ENCODE measurements at places on chromosomes 3 and 15. TPM values are rescaled to one million over a fixed set of nuclear protein-coding genes. Genes with fewer than 3 reads are reported as not detected.

The SLC22A14 gene
- 0.32 TPM for polyA plus RNA-seq

The SERPINI2 gene
- not detected for polyA plus RNA-seq

The THBS1 gene
- 36.7 TPM for polyA plus RNA-seq

The KIF15 gene
- 15.8 TPM for polyA plus RNA-seq

The DUOXA2 gene
- not detected for polyA plus RNA-seq

The CAPN7 gene
- polyA plus RNA-seq: 32.7 TPM

The ARHGAP31 gene
- polyA plus RNA-seq: 14.5 TPM

The CAMKV gene
- 0.35 TPM for polyA plus RNA-seq

The TNFSF10 gene
- polyA plus RNA-seq: 10.8 TPM

The SPATA12 gene
- 0.12 TPM for polyA plus RNA-seq

The TUSC2 gene
- polyA plus RNA-seq: 15.9 TPM

The MCTP2 gene
- 0.43 TPM for polyA plus RNA-seq

The CPN2 gene
- polyA plus RNA-seq: 0.09 TPM

The DNAH12 gene
- polyA plus RNA-seq: 0.61 TPM

DNA sequence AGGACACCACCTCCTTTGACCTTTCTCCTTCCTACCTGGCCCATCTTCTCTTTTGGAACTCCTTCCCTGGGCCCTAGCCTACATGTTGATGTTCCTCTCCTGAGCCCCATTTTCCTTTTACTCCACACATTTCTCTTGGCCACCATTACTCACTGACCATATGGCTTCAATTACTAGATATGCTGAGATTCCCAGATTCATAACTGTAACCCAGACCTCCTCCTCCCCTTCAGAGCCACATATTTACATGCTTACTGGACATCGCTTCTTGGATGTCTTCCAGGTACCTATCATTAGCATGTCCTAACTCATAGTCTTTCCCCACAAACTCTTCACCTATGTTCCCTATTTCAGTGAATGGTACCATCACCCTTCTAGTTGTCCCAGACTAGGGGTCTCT is 24.4 kb upstream of the TRIM59 start:
- DNase-seq: peak; percentile 24

DNA sequence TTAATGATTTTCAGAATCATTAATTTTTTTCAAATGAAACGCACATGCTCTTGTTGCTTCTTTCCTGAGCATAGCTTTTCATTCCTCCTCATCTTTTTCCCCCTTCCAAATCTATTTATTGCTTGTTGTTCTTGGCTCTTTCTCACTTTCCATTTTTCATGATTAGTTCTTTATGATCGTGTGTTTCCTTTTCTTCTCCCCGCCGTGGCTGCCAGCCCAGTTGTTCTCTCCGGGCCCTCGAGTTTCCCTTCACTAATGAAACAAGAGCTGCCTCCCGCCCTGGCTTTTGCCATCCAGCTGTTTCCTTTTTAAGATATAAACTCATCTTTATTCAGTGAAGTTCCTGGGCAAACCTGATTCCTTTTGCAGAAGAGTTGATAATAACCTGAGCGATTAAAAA is 170.2 kb upstream of the NR2F2 start:
- DNase-seq: peak; percentile 79

DNA sequence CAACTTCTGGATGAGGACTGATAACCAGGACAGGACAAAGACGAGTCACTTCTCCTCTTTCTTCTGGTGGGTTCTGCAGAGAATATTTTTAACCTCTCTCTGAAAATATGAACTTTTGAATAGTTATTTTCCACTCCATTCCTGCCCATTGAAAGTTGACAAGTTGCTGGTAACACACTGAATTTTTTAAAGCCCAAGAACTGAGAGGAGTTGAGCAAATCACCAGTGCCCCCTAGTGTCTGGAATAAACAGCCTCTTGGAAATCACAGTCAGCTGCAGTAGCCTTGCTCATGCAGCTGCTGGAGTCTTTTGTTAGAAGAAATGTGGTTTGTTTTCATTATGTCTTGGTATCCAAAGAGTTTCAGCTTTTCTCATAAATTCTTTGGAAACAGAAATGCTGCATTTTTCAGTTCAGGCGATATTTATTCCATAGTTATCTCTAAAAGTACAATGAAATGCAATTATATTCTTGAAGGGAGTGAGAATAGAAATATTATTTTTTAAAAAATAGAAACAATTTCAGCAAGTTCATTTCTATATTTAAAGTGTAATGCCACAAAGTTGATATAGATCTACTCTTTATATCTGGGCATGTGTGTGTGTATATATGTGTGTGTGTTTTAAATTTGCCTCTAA is 741.0 kb upstream of the CBLB start:
- peak; percentile 92 for DNase-seq

DNA sequence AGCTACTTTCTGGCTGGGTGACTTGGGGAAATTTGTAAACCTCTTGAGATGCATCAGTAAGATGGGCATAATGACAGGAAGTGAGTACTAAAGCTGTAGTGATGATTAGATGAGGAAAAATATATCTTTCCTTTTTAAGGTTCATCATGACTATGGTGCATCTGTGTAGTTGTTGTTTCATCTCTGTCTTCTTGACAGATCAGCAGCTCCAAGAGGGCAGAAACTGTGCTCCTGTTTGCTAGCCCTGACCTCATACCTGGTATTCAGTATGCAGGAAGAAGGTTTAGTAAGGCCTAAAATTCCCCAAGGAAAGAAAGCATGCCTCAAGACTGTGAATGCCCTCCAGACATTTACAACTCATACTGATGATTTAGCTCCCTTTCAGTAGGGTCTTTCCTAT is 82.5 kb upstream of the PSMD6 start:
- DNase-seq: no peak

DNA sequence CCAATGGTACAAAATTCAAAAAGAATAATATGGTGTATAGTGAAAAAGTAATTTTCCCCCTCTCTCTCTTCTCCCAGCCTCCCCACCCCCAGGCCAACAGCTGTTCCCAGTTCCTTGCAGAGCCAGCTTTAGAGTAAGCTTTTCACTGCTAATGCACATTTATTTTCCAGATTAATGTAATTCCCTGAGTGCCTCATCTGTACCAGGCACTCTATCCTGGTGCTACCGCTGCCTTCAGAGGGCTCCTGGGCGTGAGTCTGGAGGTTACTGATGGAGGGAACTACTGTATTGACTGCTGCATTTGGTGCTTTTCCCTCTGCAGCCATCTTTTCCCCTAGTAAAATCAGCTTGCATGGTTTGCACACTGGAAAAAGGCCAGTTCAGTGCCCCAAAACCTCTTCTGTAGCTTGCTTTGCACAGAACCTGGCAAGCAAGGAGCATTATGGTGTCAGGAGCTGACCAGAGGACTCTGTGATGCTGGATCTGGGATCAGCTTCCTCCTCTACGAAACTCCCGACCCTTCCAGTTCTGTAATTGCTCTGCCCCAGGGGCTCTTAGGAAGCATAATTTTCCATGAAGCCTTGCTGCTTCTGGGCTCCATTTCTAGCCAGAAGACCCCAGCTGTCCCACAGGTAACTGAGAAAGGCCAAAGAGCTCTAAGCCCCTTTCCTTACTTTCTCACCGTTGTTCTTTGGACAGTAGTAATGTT is 8.5 kb upstream of the USP3 start:
- DNase-seq: no peak

DNA sequence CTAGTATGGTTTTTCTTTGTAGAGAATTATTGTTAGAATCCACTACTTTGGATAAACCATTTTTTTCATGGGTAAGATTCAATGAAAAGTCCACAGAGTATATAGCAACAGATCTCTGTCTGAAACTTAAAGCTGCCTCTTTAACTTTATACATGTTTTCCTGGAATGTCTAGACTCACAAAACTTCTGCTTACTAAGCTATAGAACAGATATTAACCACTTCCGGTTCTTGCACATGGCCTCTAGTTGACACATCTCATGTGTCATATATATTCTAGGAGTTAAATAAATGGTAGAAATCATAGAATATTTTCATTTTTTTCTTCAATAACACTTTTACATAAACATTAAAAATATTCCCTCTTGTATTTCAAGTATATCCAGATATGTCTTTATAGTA is 1693.9 kb downstream of the SI start:
- no peak for DNase-seq

DNA sequence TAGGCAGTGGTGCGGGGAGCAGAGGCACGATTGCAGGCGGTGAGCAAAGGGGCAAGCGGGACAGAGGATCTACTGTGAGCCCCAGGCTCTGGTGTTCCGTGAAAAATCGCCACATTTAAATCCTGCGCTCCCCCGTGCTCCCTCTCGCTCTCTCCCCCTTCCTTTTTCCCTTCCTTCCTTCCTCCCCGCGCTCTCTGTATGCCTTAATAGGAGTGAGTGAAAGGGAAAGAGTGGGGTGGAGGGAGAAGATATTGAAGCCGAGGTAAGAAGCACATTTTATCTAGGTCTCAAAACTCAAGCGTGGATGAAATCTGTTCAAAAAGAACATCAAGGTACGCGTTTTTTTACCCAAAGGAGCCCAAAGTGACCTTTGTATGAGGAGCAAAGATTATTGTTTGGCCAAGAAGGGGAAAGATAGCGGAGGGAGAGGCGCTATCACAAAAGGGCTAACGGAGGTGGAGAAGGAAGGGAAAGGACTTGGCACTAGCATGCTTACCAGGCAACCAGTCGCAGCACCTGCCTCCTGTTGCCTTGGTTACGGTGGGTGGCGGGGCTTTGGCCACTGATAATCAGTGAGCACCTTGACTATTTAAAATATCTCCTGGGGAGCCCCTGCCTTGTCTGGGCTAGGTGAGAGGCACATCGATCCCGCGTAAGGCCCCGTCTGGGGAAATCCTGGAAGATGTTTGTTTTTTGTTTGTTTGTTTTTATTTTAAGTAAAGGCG is 14.9 kb upstream of the AEN start:
- DNase-seq: no peak

GRCh38 chr3:15040844-15041243 is 24.3 kb downstream of the MRPS25 start:
- no peak for DNase-seq

DNA sequence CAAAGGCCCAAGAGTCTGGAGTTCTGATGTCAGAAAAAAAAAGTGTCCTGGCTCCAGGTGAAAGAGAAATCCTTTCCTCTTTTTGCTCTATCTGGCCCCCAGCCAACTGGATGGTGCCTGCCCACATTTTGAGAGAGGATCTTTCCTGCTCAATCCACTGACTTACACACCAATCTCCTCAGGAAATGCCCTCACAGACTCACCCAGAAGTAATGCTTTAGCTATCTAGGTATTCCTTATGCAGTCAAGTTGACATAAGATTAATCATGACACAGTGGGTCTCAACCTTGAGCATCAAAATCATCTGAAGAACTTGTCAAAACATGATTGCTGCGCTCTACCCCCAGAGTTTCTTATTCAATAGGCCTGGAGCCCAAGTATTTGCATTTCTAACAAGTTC is 31.2 kb downstream of the STRIT1 start:
- DNase-seq: no peak

- DNase-seq: no peak
Observed at GRCh38 chr15:79381593-79381992, 50.5 kb upstream of the MINAR1 start.

GRCh38 chr3:182500289-182500688 is 293.0 kb upstream of the ATP11B start:
- no peak for DNase-seq

DNA sequence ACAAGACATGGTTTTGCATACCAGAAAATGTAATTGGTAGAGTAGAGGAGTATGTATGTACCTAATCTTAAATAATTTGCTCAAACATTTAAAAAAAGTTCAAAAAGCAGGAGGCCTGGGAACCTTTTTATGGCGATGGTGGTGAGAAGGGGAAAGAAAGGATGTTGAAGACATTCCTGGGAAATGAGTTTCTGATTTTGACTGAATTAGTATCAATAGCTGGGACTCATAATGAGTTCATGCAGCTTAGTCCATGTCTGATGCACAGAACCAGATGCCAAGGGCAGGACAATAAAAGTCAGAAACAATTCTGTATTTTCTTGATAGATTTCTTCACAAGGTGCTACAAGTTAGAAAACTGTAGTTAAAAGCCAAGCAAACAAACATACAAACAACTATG is 395.3 kb downstream of the GAP43 start:
- no peak for DNase-seq

- DNase-seq: no peak
Observed at GRCh38 chr3:132629928-132630327, 29.7 kb downstream of the ACAD11 start.

DNA sequence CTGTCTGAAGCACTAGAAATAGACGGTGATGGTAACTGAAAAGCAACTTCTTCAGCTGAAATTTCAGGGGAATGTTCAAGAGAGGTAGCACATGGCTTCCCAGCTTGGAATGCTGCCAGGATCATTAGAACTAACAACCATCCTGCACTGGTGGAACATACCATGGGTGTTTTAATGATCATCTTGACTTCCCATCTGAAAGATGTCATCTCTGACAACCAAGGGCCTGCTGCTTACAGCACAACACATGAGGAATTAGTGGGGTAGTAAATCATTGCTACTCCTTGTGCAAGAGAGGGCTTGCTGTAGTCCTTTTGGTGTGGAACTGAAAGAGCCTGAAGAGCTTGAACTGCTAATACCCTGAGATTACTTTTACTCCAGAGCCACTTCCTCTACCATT is 853.7 kb downstream of the MCTP2 start:
- no peak for DNase-seq

GRCh38 chr3:195896361-195897080 is 11.8 kb downstream of the TNK2 start:
- peak; percentile 82 for DNase-seq

DNA sequence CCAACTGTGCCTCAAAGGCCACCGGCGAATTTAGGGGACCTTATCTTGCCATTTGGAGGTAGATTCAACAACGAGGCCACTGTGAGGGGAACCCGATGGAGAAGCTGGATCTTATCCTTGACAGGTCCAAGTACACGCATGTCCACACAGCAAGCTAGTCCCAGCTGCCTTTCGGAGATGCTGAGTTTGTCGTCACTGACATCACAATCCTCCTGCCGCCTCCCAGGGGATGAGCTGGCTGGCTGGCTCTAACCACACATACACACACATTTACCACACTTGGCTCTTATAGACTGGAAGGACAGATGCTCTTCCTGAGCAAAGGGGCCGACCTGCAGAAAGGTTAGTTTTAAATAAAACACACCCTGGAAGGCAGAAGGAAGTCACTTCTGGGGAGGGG is 176.3 kb downstream of the STT3B start:
- no peak for DNase-seq

DNA sequence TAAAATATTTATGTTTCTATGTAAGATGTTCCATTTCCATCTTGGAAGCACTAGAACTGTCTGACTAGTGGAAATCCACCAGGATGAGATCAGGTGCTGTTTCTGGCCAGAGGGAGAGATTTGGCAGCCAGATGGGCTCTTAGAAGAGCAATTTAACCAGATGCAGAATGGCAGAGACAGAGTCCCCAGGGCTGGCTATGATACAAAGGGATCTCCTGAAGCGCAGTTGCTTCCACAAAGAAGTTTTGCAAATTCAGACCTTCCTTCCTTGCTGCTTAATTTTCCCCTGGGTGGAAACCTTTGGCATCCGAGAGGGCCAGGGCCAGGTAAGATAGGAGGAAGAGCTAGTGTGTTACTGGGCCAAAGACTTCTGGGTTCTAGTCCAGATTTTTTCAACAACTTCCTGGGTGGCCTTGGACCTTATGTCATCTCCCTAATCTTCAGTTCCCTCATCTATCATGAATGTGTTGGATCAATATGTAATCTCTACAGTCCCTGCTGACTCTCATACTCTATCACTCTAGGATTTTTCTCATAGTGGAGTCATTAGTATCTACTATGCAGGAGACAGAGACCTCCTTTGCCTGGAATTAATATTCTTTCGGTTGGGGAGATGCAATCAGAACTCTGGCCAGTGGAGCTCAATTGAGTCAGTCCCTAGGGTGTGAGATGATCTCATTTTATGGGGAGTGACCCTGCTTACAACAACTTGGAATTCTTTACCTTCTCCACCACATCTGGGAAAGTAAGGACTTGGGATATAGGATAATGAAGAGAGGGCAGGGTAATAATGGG is 41.1 kb upstream of the NDUFB4 start:
- DNase-seq: peak; percentile 90
